ENCODE measurements at places on chromosomes 16 and 17.
A peak's percentile ranks its signal among the peaks of the same experiment; 100 is the strongest.

DNA sequence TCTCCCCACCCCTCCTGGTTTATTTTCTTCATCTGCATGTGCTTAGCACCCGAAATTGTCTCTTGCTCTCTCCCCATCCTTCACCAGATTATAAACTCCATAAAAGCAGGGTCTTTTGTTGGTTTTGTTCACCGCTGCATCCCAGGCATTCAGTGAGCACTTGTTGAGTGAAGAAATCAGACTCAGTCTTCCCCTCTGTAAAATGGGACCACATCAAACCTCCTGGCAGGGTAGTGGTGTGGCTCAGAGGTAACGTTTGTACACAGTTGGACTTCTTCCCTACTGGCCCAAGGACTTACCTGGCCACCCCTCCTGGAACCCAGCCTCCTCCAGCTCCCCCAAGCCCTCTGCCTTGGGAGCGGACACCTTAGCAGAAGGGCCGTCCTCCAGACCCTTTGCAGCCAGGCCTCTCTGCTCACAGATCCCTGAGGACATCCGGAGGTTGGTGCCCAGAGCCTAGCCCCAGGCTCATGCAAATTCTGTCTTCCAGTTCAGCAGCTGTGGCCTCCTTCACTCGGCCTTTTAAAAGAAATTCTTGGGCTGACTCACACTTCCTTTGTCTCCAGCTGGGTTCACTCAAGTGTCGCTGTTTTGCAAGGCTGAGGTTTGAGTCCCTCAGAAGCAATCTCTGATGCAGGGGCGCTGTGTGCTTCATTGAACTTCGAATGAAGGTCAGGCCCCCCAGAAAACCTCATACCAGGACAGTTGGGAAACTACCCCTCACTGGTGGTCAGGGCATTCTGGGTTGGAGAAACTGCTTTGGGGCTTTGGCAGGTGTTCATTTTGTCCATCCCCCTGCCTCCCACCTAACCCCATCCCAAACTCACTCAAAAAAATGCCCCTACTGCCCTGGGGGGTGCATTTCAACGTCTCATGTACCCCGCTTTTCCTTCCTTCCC is 16.8 kb upstream of the RMI2 start:
- DNase-seq: no peak

DNA sequence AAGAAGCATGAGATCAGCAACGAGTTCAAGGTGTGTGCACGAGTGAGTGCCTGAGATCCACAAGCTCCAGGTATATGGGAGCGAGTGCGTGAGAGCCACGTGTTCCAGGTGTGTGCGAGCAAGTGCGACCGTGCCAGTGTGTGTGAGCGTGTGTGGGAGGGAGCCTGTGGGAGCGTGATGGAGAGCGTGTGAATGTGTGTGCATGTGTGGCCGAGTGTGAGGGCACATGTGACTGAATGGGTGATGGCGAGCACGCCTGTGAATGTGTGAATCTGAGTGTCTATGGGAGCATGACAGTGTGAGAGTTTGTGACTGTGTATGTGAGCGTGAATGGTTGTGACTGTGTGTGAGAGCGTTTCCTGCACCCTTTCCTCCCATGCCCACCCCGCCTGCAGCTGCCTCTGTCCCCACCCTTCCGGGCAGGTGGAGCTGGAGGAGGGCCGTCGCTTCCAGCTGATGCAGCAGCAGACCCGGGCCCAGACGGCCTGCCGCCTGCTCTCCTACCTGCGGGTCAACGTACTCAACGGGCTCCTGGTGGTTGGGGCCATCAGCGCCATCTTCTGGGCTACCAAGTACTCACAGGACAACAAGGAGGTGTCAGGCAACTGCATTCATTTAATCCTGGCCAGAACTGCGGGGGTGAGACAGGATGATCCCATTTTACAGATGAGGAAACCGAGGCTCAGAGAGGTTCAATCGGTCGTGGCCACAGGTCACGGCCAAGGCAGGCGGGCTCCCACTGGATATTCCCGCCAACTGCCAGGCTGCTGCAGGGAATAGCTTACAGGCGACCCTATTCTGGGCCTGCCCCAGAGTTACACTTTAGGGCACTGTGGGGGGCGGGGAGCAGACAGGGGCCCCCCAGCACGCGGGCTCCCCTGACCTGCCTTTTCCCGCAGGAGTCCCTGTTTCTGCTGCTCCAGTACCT is 3.7 kb downstream of the TMC8 start:
- DNase-seq: peak; percentile 55

- DNase-seq: no peak
Measured at GRCh38 chr16:50198802-50199403, 45.8 kb downstream of the TENT4B start.

GRCh38 chr17:12568358-12569251 is 97.1 kb upstream of the MYOCD start:
- DNase-seq: no peak

- DNase-seq: no peak
Measured at GRCh38 chr17:72240333-72240732, 119.5 kb downstream of the SOX9 start.

- DNase-seq: no peak
Measured at GRCh38 chr17:34299956-34300577, 14.5 kb downstream of the CCL11 start.

DNA sequence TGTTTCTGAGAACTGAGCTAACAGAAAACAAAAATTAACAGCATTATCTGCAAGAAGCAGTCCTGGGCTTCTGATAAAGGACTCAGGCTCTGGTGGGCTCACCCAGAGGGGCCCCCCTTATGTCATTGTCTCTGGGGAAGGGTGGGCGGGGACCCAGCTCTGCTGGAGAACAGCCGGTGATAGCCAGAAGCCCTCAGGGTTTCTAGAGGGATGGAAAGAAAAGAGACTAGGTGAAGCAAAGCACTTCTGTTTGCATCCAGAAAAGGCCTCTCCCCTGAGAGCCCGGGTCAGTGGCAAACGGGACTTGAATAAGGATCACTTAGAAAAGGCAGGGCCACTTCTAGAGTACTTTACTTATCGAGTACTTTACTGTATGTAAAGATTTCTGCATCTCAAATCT is 7.0 kb upstream of the CDC42EP4 start:
- no peak for DNase-seq

- peak; percentile 16 for DNase-seq
Measured at GRCh38 chr17:4900231-4901107, 1.1 kb downstream of the C17orf107 start.

- no peak for DNase-seq
Measured at GRCh38 chr16:89014403-89015230, 37.6 kb upstream of the CBFA2T3 start.

GRCh38 chr16:69084289-69084688 is 21.2 kb upstream of the HAS3 start:
- no peak for DNase-seq

DNA sequence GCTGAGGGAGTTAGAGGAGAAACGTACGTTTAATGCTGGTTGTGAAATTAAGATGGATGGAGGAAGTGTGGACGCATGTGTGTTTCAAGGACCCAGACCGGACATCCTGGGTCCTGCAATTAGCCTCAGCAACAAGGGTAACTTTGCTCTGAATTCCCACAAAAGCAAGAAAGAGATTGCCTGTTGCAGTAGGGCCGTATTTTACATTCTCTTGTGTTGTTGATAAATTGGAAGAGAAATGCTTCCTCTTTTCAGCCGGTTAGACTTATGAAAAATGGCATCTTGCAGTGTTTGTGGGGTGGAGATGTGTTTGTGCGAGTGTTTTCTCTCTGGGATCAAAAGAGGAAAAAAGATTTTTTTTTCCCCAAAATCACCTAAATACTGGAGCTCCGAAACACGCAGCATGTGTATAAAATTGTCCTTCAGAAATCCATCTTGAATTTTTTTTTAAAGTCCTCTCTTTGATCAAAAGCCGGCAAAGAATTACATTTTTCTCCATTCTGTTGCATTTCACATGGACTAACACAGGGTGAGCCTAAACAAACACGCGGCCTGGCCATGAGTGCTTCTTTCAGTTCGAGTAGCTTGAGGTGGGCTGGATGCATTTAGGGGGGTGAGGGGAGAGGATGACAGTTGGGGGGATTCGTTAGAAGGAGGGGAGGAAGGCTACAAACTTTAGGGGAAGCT is 251.6 kb downstream of the C16orf95 start:
- no peak for DNase-seq

- DNase-seq: no peak
Measured at GRCh38 chr17:17403899-17404576, 72.8 kb upstream of the MED9 start.

DNA sequence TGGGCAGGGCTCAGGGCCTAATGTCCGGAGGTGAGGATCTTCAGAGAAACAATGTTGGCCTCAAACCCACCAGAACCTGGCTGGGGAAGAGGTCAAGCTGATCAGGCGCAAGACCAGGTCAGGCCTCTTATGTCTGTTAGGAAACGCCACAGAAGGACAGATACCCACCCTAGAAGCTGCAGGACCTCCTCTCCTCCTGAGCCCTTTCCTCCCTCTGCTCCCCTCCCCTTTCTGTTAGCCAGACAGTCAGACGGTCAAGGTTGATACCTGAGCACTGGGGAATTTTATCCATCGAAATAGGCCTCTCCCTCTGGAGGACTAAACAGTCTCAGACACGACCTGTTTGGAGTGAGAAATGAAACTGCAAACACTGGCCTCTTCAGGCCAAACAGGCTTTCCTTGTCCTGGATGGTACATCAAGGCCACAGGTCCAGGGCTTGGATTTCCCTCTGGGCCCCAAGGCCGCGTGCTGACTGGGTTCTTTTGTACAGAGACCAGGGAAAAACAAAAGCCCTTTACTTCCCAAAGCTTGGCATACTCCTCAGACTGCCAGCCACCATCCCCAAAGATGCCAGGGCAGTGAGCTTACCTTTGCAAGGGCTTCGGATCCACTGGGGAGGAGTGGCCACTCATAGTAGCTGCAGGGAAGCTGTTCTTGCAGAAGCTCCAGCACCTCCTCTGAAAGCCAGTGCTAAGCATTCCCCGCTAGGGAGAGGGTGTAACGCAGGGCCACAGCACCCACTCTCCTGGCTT is 135.8 kb downstream of the CCDC182 start:
- DNase-seq: no peak

DNA sequence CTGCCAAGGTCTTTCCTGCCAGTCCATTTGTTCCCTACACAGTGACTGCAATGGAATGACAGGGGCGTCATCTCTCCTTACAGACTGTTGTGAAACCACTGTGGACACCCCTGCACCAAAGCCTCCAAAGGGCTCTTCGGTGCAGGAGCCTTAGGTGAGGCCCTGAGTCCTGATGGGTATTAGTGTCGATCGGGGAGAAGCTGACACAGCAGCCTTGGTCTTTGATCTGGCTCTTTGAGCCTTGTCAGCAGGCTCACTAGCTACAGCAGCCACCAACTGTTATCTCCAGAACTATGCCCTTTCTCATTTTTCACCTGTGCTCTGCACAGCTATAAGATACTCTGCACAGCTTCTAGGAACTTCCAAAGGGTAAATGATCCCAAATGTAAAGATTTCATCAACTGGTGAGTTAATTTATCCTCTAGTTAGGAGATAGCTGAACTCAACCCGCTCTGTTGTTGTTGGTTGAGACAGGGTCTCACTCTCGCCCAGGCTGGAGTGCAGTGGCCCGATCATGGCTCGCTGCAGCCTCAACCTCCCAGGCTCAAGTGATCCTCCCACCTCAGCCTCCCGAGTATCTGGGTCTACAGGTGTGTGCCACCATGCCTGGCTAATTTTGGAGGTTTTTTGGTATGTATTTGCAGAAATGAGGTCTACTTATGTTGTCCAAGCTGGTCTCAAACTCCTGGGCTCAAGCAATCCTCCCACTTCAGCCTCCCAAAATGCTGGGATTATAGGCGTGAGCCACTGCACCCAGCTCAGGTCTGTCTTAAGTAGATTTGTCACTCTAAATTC is 19.7 kb downstream of the G6PC1 start:
- no peak for DNase-seq

GRCh38 chr16:13902677-13903076 is 17.3 kb upstream of the ERCC4 start:
- DNase-seq: no peak

GRCh38 chr17:8905331-8905730 is 37.9 kb upstream of the PIK3R6 start:
- no peak for DNase-seq

- no peak for DNase-seq
Measured at GRCh38 chr17:70767102-70767701, 597.9 kb downstream of the KCNJ2 start.

DNA sequence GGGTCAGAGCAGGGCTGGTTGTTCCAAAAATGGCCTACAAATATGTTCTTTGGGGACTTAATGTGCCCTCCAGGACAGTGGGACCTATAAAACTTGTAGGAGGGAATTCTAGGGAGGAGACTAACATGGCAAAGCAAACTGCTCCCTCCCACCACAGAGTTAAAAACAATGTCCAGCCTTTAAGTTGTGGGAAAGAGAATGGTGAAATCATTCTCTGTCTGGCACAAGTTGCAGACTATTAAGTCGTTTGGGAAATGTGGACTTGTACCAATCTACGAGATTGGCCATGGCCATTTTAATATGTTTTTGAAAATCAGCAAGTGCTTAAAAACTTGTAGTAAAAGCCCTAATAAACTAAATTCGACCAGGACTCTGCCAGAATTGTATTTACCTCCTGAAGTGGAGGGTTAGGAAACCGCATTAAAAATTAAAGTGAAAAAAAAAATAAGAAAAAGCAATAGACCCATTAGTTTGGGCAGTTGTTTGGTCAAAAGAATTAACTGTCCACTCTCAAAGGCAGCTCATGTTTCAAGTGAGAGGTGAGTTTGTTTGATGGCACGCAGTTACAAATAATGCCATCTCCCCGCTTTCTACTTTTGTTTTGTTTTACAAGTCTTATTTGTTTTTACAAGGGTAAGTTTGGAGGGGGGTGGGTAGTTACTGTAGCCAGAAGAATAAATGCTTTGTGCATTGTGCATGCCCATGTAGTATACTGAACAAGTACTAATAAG is 32.4 kb downstream of the ANKFN1 start:
- no peak for DNase-seq

GRCh38 chr17:62705156-62705777 is 77.8 kb downstream of the MRC2 start:
- no peak for DNase-seq

DNA sequence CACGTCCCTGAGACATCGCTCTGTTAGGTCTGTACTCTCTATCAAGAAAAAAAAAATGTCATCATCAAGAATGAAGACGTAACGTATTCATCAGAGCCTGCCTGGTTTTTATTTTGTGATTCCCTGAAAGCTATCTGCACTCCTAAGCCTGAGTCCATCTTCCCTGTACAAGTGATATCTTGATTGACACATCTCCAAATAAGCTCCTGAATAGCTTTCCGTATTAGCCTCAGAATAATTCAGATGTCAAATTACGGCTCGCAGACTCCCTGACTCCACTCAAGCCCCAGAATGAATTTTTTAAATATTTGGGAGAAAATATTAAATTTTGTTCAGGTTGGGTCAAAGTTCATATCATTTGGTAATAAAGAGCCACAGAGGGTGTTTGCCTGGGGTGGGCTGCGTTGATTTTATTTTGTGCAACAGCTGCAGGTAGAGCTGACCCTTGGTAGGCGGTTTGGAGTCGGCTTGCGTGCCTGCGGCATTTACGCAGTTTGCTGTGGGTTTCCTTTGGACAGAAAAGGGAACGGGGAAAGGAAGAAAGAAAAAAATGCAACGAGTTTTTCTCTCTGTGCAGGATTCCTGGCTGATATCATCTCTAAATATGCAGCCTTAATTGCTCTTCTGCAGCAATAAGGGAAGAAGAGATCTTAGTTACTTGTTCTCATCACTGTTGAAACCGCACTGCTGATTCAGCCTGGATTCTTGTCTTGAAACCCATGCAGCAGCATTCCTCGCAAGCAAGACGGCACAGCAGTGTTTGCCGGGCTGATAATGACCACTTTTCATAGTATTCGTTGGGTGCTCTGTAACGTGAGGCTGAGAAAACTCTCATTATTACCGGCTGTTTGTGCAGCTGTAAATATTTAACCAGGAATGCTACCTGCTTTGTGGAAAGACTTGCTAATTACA is 114.7 kb downstream of the IRX3 start:
- no peak for DNase-seq

- DNase-seq: no peak
Measured at GRCh38 chr17:17983376-17983775, 10.7 kb downstream of the DRC3 start.

- DNase-seq: no peak
Measured at GRCh38 chr17:5198472-5198871, 6.8 kb upstream of the ZNF594 start.
